ENCODE measurements at places on chromosomes 5 and 9.

GRCh38 chr5:122300374-122300773 is 11.7 kb upstream of the SNCAIP start:
- no peak for DNase-seq

GRCh38 chr5:36886791-36887190 is 10.2 kb downstream of the NIPBL start:
- DNase-seq: no peak

GRCh38 chr9:30382271-30382670 is 2002.2 kb upstream of the ACO1 start:
- no peak for DNase-seq

- no peak for DNase-seq
Measured at GRCh38 chr5:107389775-107390148, 281.0 kb downstream of the EFNA5 start.

- no peak for DNase-seq
Measured at GRCh38 chr5:174420651-174421407, 303.6 kb upstream of the MSX2 start.

DNA sequence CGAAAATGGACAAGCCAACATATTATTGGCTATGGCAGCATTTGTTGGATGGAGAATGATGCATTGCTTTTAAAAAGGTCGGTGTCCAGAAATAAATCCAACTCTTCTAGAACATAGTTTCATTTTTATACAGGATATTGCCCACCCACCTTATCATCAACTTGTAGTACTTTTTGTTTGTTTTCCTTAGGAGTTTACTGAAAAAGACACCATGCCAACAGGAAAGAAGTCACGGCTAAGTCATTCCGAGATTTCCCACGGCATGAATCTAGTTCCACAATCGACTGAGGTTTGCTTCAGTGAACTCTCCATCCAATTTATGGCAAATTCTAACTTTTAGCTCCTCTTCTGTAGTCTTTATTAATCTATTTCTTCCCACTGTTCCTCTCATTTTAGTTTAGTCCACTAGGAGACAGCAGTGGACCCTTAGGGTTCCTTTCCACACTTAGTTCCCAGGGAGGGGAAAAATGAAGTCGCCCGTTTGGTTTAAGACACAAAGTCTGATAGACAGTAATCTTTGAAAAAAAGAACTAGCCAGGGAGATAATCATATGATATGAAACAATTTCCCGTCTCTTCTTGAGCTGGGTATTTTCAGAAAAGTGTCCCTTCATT is 237.5 kb downstream of the AP3B1 start:
- peak; percentile 49 for DNase-seq

- peak; percentile 73 for DNase-seq
Measured at GRCh38 chr9:124390794-124391658, 24.2 kb downstream of the PSMB7 start.

DNA sequence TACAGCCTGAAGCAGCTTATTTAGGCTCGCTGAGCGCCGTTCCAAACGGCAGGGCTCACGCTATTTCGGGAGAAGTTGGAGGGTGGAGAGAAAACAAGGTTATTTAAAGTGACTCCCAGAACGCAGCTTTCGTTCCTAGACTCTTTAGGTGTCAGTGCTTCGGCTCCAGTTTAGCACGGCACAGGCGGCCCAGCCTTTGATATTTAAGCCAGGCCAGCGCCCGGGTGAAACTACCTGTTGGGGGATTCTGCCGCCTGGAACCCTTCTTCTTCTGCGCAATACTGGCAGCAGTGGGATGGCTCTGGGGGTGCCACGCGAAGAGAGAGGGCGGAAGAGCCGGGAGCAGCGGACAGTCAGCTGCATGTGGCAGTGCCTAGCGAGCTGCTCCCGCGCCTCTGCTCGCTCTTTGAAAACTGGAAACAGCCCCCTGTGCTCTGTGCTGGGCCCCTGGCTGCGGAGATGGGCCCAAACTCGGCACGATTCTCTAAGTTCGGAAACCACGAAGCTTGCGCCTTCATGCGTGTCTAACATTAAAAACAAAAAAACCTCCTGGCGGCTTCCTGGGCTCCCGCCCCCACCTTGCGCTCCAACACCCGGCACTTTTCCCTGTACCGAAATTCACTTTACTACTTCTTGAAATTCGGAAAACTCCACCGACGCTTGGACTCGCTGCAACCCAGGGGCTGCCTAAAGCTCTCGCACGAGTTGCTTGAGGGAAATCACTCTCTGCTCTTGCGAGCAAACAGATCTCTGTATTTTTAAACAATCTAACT is 34.6 kb upstream of the NFIB start:
- DNase-seq: peak; percentile 52

DNA sequence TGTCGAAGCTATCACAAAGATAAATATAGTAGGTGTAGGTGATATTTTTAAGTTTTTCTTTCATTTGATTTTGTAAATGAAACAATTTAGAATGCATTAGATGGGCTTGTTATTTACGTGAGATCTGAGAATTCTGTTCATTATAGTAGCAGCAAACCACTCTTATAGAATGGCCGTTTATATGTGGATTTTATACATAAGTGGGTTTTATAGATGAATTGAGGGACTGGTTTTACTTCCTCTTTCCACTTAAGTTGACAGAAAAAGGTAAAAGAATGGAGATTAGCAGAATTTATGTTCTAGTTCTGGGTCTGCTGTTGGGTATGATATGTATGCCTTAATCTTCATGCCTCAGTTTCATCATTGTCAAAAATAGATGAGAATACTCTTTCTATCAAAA is 5.6 kb downstream of the RMI1 start:
- no peak for DNase-seq

GRCh38 chr5:151004499-151004898 is 15.9 kb upstream of the GPX3 start:
- no peak for DNase-seq

GRCh38 chr9:129175825-129176633 is 2.0 kb downstream of the IER5L start:
- DNase-seq: peak; percentile 92

DNA sequence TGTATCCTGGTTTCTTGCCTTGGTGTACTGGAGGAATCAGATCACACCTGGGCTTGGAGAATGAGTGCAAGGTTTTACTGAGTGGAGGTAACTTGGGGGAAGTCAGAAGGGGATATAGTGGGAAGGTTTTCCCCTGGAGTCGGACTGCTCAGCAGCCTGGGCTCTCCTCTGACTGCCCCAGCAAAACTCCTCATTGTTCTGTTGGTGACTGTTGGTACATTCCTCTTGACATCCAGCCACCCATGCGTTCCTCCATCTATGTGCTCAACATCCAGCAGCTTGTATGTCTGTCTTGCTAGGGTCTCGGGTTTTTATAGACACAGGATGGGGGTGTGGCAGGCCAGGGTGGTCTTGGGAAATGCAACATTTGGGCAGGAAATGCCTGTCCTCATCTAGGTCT is 96.0 kb downstream of the ZFAND5 start:
- DNase-seq: no peak

GRCh38 chr5:66859526-66859925 is 263.3 kb downstream of the MAST4 start:
- DNase-seq: no peak

DNA sequence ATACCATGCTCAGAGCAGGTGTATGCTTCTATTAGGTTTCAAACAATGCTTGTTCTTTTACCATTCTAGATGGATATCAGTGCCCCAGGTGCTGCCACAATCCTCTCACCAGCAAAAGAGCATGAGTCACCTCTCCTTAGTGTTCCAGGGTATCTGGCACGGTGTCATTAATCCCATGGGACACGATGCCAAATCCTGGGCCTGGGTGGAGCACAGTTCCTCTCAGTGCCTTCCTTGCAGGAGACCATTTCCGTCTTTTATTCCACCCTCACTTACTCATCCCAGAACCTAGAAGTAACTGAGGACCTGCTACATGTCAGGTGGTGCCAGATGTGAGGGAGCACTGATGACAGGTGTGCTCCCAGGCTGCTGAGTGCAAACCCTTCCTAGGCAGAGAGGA is 1.3 kb upstream of the OR13J1 start:
- no peak for DNase-seq

DNA sequence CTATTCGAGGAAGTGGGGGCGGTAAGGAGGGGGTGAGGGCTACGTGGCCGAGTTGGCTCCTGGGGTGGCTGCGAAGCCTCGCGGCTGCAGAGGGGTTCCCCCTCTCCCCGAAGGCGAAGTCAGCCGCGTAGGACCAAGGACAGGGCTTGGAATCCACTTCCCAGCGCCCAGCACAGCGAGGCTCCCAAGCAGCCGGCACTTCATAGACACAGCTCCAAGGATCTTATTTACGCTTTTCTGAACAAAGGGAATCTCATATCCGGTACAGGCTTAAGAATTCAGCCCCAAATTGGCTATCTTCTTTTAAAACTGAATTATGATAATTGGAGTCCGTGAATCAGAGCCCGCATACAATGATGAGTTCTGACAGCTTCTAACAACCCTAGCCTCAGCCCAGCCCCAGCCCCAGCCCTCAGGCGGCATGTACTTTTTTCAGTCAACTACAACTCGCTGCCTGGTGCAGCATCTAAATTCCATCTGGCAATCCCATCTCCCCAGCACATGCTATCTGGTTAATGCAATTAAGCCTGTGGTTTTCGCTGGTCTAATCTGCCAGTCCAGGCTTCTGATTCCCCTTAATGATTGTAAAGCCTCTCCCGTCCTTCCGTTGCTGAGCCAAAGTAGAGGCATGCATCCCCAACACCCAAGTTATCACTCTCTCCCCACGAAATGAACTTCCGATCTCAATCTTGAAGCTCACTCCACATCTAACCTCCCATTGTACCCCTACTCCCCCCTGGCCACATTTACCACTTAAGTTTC is 1.0 kb downstream of the ELAVL2 start:
- peak; percentile 0 for DNase-seq

DNA sequence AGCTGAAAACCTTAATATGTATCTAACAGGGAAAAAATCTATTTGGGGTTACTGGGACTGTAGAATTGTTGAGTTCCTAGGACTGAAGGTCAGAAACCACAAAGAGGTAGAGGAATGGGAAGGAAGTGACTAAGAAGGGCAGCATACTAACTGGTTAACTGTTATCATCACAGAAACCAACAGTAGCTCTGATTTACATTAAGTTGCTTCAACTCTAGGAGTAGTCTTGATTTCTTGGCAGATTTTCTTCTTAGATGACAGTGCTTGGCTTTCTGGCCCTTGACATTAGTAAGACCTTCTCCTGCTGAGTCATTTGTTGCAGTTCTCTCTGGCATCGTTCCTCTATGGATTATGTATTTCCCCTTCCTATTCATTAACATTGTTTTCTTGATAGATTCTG is 116.1 kb upstream of the RASA1 start:
- peak; percentile 87 for DNase-seq

DNA sequence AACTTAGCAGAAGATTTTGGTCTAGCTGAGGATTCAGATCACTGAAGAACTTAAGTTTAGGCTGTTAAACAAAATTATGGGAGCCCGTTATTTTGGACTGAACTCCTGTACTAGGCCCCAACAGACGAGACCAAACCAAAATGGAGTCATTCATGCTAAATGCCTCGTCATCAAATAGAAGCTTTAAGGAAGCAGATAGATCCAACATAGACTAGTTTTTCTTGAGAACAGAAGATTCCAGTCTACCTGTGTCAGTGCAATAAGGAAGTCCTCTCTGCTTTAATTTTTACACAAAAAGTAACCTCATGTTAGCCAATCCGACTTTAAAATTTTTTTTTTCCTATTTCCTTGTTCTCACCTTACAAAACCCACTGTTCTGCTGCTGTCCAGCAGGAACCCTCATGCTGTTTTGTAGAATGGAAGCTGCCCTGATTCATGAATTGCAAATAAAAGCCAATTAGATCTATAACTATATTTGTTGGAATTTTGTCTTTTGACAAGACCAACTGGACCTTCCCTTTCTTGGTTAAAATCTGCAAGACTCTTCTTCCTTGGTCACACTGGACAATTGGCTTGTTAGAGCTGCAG is 29.0 kb upstream of the GOLM1 start:
- DNase-seq: no peak

GRCh38 chr9:126164796-126165525 is 161.7 kb upstream of the MVB12B start:
- DNase-seq: no peak

DNA sequence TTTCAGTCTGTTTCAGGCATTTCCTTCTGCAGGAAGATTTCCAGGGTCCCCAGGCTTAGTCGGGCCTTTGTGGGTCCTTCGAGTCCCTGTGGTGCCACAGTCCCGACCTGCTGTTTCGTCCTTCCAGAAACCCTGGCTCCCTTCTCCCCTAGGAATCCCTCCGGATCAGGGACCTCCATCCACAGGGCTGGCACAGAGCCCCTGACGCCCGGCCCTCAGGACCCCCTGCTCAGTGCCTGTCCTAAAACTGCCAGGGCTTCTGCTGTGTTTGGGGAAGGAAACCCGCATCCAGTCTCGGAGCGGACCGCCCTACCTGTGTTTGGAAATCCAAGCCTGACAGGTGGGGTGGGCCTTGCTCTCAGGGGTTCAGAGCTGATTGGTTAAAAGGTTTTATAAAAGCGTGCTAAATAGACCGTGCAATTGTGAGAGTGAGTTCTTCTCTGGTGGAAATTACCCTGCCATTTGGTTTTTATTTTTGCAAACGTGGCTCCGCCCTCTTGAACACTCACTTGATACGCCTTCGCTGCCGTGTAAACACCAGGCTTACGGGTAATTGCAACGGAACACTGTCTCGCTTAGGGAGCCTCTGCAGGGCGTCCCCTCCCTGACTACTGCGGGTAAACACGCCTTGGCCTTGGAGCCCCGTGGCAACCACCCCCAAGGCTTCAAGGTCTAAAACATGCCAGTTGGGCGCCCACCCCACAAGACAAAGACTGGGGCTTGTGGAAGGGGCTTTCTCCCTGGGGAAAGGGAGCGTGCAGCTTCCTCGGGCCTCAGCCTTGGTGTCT is 121.2 kb downstream of the PHF2 start:
- DNase-seq: no peak
